Transverse colon (tissue), 4 donors: ENCODE measurements at places on chromosomes 12 and 14.
A peak's percentile ranks its signal among the peaks of the same experiment; 100 is the strongest.

DNA sequence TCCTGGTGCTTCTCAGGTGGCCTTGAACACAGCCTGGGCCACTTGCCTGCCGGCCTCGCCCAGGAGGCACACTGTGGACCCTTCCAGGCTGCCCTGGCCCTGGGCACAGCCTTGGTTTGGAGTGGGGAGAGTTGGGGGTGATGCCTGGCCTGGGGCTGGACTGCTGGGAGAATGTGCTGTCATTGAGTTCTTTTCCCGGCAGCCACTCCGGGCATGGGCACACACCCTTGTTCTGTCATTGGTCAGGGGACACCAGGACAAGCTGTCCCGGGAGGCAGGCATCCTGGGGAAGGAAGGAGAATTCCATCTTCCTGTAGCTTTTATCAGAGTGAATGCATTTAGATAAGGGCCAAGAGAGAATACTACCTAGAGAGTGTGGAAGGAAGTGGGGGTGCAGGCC lies 61.8 kb upstream of the RIN3 start:
- no peaks in the 10 kb centered on the region for H3K27me3 ChIP-seq
- no peaks in the 10 kb centered on the region for H3K4me1 ChIP-seq
- H3K4me3 ChIP-seq, result no peak overlapping the region
- no peak overlapping the region for H3K27ac ChIP-seq
- no peaks in the 10 kb centered on the region for H3K36me3 ChIP-seq

GRCh38 chr12:88889326-88890110 lies 309.2 kb upstream of the KITLG start:
- H3K4me1 ChIP-seq, result no peaks in the 10 kb centered on the region
- no peak overlapping the region for H3K27ac ChIP-seq
- no peaks in the 10 kb centered on the region for H3K27me3 ChIP-seq
- H3K36me3 ChIP-seq, result no peaks in the 10 kb centered on the region
- no peak overlapping the region for H3K4me3 ChIP-seq
- no peak for DNase-seq

DNA sequence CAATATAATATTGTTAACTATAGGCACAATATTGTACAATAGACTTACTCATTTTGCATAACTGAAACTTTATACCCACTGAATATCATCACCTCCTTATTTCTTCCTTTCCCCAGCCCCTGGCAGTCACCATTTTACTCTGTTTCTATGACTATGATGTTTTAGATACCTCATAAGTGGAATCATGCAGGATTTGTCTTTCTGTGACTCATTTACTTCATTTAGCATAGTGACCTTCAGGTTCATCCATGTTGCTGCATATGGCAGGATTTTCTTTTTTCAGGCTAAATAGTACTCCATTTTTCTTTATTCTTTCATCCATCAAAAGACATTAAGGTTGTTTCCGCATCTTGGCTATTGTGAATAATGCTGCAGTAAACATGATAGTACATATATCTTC lies 18.9 kb downstream of the USP15 start:
- no peaks in the 10 kb centered on the region for H3K27me3 ChIP-seq
- H3K4me3 ChIP-seq, result no peak overlapping the region
- DNase-seq, result no peak

GRCh38 chr12:95731519-95731958 lies 59.0 kb downstream of the NTN4 start:
- no peaks in the 10 kb centered on the region for H3K36me3 ChIP-seq
- no peak for DNase-seq
- peaks cover 28% of the 10 kb centered on the region for H3K4me1 ChIP-seq
- H3K4me3 ChIP-seq, result no peak overlapping the region

GRCh38 chr14:68585690-68586089 lies 207.2 kb downstream of the ZFP36L1 start:
- no peaks in the 10 kb centered on the region for H3K27me3 ChIP-seq
- peaks cover 24% of the 10 kb centered on the region for H3K4me1 ChIP-seq
- no peak overlapping the region for H3K4me3 ChIP-seq
- no peak for DNase-seq
- peak overlapping the region; percentile 89 for H3K27ac ChIP-seq

GRCh38 chr12:72295744-72296143 lies 23.6 kb downstream of the TRHDE start:
- no peak for DNase-seq
- H3K27me3 ChIP-seq, result no peaks in the 10 kb centered on the region
- H3K4me3 ChIP-seq, result no peak overlapping the region
- no peak overlapping the region for H3K27ac ChIP-seq
- H3K4me1 ChIP-seq, result no peaks in the 10 kb centered on the region

- no peak overlapping the region for H3K27ac ChIP-seq
- H3K27me3 ChIP-seq, result no peaks in the 10 kb centered on the region
- no peaks in the 10 kb centered on the region for H3K36me3 ChIP-seq
- no peak for DNase-seq
These were observed 54.4 kb downstream of the GPR137C start for GRCh38 chr14:52607061-52607460.

DNA sequence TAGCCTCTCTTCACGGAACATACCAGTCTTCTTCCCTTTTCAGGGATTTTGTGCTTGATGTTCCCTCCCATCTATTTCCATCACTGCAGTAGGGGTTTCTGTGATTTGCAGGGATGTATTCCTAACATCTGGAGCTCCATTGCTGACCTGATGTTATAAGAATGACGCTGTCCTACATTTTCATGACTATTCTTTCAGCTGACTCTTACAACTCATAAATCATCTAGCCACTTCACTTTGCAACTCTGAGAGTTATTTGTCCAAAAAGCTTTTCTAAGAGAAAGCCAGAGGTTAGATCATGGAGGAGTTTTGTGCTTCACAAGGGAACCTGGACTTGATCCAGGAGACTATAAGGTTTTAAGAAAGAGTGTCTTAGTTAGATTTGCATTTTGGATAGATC lies 116.6 kb upstream of the FAR2 start:
- no peak for DNase-seq
- no peak overlapping the region for H3K27ac ChIP-seq
- H3K4me3 ChIP-seq, result no peak overlapping the region
- H3K27me3 ChIP-seq, result no peaks in the 10 kb centered on the region
